HuH-7 (cell line): ENCODE measurements at places on chromosomes 7 and 10.

DNA sequence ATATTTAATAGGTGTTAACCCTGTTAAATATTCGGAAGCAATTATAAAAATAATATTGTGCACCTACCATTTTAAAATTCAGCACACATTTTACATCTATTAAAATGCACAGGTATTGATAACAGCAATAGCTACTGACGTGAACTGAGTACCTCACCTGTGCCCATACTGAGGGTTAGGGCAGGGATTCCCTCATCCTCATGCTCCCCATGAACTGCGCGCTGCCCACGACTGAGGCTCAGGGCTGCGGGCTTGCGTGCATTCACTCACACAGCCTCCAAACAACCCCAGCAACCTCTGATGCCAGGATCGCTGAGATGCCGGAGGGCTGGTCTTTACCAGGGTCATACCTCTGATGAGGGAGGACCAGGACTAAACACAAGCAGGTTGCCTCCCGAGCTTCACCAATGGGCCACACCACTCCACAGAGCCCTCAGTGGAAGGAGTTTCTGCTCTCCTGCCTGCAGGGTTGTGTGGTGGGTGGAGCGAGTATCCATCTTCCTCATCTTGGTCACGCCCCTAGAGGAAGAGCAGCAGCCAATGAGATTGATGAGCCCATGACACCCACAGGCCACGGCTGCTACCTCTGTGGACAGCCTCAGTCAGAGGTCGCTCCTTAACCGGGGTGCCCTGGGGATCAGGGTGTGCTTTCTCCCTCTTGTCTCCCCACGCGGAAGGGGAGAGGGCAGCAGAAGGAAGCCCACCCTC is 478.3 kb downstream of the TNS3 start:
- DNase-seq, result no peak

DNA sequence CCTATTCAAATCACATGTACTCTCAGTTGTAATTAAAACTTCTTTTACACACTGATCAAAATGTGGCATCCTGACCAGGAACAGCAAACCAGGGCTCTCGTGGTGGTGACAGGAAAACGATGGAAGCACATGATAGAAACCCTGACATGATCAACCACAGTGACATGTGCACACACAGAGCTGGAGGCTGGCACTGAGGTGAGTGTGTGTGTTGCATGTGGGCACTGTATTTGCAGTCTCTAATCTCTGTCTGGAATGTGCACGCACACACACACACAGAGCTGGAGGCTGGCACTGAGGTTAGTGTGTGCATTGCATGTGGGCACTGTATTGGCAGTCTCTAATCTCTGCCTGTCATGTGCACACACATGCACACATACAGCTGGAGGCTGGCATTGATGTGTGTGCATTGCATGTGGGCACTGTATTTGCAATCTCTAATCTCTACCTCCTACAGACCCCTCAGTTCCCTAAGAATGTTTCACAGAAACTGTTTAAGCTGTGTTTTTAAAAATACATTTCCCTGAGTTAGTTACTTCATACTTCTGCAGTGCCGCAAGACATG is 406.9 kb downstream of the SFMBT2 start:
- DNase-seq, result no peak

DNA sequence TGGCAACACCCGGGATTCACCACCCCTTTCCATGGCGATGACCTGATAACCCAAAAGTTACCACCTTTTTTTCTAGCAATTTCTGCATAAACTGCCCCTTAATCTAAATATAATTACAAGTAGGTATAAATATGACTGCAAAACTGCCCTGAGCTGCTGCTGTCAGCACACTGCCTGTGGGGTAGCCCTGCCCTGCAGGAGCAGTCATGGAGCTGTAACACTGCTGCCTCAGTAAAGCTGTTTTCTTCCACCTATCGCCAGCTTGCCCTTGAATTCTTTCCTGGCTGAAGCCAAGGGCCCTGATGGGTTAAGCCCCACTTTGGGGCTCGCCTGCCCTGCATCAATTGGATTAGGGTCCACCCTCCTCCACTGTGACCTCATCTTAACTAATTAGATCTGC is 368.8 kb downstream of the SFMBT2 start:
- DNase-seq, result no peak

- no peak for DNase-seq
These were observed 83.6 kb upstream of the SEMA3C start for GRCh38 chr7:81002421-81002820.

- DNase-seq, result no peak
These were observed 89.8 kb downstream of the PCLO start for GRCh38 chr7:83072576-83073517.

DNA sequence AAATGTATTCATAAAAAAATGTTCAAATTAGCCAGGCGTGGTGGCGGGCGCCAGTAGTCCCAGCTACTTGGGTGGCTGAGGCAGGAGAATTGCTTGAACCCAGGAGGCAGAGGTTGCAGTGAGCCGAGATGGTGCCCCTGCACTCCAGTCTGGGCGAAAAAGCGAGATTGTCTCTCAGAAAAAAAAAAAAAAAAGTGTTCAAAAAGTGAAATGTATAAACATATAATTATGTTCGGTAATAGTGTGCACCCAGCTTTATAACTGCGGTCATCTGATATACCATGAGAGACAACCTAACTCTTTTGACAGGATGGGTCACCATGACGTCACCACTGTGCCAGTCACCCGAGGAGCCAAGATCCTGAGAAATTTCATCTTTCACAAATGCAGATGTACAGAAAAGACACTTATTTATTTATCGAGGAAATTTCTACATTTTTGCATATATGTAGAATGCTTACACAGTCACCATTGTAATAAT is 594 bp upstream of the RP9 start:
- DNase-seq, result no peak

GRCh38 chr7:92835851-92836488 is 403 bp downstream of the CDK6 start:
- DNase-seq, result peak; percentile 15

- peak; percentile 9 for DNase-seq
These were observed 75.4 kb upstream of the HDAC9 start for GRCh38 chr7:18420108-18420507.

GRCh38 chr10:114304017-114304570 is 65.0 kb downstream of the VWA2 start:
- peak; percentile 94 for DNase-seq

- DNase-seq, result no peak
These were observed 68.5 kb downstream of the MAP3K8 start for GRCh38 chr10:30502266-30503060.

- no peak for DNase-seq
These were observed 10.4 kb downstream of the PLXNA4 start for GRCh38 chr7:132565885-132566284.

DNA sequence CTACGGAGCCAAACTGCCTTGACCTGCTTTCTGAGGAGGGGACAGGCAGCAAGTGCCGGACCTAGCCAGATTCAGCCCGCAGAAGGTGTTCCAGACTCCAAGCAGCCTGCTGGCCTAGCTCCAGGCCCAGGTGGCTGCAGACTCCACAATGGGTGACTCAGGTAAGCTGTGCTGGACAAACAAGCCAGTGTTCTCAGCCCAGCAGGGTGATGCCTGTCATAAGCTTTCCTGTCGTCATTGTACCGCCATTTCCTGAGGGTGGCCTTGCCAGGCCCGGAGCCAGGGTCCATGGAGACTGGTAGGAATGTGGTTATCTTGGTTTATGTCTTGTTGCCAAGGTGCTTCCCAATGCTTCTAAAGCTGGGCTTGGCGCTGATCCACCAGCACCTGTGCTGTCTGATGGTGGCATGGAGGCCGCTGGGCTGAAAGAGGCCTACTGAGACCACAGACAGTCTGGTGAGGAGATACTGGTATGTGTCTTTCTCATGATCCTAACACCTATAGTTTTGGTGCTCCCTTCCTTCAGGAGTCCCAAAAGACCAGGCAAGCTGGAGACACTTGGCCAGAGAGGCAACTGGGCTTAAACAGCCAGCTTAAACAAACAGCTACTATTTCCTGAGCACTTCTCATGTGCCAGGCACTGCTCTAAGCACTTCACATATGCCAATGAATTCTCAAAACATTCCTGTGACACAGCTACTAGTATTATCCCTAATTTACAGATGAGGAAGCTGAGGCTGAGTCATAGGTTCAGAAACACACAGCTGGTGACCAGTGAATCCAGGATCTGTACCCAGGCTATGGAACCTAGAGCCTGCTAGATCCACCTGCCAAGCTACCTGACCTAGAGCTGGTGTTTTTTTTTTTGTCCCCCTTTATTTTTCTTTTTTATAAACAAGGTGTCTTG is 42.0 kb downstream of the ZC3HC1 start:
- no peak for DNase-seq

GRCh38 chr10:92801978-92802872 is 46.1 kb upstream of the EXOC6 start:
- DNase-seq, result no peak

DNA sequence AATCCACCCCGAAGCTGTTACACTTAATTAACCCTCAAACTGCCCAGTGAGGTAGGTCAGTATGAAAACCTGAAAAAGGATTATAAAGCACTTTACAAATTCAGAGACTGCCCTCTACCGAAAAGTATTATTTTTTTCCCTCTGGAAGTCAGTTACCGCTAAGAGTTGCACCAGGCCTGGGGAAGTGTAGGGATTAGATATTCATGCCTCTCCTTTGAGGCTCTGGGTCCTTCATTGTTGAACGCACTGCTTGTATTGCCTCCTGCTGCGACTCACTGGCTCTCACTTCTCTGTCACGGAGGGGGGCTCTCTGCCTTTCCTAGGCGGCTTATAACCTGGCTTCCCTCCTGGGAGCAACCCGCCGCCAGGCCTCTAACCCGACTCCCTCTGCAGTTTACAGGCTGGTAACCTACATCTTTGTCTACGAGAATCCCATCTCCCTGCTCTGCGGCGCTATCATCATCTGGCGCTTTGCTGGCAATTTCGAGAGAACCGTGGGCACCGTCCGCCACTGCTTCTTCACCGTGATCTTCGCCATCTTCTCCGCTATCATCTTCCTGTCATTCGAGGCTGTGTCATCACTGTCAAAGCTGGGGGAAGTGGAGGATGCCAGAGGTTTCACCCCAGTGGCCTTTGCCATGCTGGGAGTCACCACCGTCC is 2.7 kb downstream of the RHBDD2 start:
- DNase-seq, result no peak

- no peak for DNase-seq
These were observed 1.6 kb downstream of the TIAL1 start for GRCh38 chr10:119595134-119595675.

- DNase-seq, result no peak
These were observed 22.5 kb downstream of the WDR37 start for GRCh38 chr10:1078668-1079067.

- DNase-seq, result no peak
These were observed 5.6 kb downstream of the PROSER2 start for GRCh38 chr10:11828682-11829284.

DNA sequence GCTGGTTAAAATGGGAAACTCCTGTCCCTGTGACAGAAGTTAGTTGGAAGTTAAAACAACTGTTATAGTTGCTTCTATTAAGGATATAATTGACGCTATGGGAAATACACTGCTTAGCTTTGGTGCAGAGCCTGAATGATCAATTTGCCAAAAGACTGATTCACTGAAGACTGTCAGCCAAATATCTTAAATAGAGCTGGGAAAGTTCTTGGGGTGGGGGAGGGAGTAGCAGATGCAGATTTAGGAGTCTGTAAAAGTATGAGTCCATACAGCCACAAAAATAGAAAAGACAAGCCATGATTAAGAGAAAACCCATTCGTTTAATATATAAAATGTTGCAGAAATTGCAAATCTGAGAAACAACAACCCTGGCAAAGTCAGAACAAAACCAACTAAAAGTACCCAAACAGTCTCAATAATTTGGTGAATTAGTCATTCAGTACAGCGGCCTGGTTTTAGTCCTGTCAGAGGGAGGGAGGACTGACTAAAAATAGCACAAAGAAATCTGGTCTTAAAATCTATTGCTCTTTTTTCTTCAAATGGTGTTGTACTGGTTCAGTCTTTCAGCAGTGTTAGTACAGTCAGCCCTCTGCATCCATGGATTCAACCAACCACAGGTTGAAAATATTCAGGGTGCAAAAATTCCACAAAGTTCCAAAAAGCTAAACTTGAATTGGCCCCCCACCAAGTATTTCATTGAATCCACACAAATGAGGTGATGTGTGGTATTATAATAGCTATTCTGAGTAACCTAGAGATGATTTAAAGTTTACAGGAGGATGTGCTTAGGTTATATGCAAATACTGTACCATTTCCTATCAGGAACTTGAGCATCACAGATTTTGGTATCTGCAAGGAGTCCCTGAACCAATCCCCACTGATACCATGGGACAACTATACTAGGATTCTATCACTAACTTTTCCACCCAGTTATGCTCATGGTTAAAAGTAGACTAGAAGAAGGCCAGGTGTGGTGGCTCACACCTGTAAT is 30.0 kb downstream of the STK17A start:
- DNase-seq, result no peak

GRCh38 chr10:114458955-114459354 is 54.7 kb upstream of the AFAP1L2 start:
- DNase-seq, result peak; percentile 18

GRCh38 chr10:96507044-96507443 is 6.7 kb downstream of the TLL2 start:
- no peak for DNase-seq

DNA sequence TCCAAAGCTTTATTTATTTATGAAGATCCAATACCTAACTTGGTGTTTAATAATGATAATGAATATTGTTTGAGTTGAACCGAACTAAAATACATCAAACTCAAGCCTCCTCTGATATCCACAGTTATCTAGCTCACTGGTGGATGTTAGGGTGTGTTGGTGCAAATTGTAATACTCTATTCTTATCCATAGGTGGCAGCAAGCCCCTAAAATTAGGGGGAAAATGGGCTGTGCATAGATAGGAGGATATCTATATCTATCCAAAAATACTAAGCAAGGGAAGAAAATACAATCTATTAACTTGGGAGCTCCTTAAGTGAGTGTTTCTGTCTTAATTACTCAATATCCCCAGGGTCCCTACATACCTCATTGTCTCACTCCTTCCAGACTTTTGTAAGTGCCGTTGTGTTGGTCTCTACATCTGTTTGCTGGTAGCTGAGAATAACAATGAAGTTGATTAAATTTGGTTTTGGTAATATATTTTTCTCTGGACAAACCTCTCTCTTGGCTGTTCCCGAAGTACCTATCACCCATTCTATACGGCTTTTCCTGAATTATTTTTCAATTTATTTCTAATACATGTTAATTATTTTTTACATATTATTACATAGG is 55.0 kb upstream of the VWDE start:
- DNase-seq, result peak; percentile 61

- DNase-seq, result no peak
These were observed 216.1 kb upstream of the PRPS1L1 start for GRCh38 chr7:18243731-18244130.

DNA sequence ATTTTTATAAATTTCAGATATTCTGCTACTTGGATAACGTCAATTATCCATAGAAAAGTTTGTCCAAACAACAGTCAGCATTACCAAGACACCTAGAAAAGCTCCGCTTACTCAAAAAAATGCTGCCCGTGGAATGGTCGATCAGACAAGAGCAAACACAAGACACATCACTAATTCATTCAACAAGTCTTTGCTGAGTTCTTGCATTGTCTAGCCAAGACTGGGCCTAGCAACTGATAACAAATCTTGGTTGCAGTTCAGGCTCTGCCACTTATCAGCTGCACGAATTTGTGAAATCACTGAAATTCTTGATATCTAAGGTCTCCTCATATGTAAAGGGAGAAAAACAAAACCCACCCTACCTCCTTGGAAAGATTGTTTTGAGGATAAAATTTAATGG is 168.3 kb downstream of the AKR1D1 start:
- DNase-seq, result no peak
